ENCODE measurements at places on chromosomes 2 and 18.
A peak's percentile ranks its signal among the peaks of the same experiment; 100 is the strongest.

DNA sequence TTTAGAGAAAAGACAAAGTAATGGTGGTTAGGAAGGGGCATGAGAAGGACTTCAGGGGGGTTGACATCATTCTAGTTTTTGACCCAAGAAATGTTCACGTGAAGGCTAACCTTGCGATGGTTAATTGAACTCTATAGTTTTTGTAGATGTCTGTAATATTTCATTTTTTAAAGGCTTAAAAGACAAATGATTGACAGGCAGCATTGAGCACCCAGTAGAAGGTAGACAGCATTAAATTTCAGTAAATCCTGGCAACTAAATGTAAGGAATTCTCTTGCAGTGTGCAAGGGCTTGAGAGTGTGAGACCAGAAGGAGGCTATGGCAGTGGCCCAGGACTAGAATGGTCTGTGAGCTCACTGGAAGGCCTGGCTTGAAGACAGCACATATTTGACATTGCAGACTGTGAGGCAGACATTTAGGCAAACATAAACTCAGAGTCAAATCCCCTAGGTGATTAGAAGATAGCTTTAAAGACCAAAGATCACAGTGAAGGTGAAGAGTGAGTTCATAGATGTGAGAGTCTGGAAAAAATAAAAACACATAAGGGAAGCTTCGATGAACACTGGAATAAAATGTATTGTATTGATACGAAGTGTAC is 100.1 kb upstream of the MAP4K4 start:
- no peak for DNase-seq

DNA sequence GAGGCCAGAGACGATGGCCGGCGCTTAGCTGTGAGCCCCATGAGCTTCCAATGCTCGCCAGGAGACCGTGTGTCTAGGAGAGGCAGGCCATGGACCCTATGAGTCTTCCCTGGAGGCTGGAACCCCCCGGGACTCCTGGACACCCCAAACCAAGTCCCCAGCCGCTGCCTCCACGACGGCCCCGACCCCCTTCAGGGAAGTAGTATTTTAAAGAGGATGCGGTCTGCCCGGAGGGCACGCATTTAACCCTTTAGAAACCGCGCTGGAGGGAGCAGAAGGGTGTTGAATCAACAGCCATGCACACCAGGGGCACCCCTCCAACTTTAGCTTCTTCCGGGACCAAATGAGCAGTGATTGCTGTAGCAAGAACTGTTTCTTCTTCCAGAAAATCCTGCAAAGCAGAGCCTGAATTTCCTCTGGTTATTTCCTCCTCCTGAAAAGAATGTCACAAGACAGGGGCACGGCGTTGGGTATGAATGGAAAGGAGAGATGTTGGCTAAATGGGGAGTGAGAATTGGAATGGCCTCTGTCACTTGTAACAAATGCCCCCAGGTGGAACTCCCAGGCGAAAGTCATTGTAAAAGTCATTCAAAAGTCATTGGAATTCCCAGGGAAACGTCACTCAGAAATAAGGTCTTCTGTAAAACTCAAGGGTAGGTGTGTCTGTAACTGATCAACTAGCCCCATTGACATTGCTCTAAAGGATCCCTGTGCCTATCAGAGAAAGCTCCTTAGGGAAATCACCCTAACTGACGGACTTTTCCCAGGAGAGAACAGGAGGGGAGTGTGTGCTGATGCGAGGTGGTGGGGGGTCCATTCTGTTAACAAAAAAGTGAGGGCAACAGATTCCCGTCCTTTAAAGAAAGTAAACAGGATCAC is 5.8 kb upstream of the GBX2 start:
- DNase-seq: peak; percentile 60

DNA sequence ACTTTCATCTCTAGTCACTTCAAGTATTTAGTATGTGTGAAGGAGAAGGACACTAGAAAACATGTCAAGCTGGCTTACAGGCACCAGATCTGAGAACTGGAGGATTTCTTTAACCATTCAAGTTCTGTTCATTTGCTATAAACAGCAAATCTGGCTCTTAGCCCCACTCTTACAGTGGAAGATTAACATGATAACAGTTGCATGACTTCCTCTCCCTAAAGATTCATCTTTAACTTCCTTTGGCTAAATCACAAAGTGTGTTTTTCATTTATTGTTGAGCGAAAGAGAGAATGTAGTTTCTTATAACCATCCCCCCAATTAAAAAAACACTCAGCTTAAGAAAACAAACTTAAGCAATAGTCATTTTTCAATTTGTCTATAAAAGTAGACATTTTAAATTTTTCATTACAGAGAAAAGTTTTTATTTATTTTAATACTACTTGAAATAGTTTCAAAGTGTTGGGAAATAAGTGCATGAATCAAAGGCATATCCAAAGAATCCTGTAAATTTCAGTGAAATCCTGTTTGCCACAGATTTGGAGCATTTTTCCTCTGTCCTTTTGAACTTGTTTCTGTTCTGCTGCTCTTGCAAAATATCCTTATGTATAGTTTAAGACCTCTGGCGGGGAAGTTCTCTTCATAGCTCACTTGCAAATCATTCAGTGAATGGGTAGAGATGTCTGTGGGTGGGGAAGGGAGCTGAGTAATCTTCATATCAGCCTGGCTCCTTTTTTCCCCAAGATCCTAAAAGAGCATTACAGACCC is 241.0 kb upstream of the RBBP8 start:
- DNase-seq: no peak

DNA sequence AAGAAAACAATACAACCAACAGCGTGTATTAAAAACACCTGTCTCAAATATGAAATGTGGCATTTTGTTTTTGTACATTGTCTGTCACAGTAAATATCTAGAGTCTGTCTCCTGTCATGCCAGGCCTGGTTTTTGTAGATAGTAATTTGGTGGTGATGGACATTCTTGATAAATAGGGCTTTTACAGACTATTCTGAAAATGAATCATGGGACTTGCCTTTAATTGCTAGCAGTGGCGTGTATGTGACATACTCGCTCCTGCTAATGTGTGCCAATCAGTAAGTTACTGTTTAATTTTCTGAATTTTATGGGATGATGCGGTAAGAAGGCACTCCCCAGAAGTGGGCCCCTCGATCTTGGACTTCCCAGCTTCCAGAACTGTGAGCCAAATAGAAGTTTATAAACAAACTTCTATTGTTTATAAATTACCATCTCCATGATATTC is 83.7 kb downstream of the TANC1 start:
- no peak for DNase-seq

GRCh38 chr2:20470211-20470610 is 23.3 kb downstream of the RHOB start:
- DNase-seq: no peak

GRCh38 chr2:131535526-131535925 is 7.8 kb downstream of the CCDC74A start:
- DNase-seq: peak; percentile 40

DNA sequence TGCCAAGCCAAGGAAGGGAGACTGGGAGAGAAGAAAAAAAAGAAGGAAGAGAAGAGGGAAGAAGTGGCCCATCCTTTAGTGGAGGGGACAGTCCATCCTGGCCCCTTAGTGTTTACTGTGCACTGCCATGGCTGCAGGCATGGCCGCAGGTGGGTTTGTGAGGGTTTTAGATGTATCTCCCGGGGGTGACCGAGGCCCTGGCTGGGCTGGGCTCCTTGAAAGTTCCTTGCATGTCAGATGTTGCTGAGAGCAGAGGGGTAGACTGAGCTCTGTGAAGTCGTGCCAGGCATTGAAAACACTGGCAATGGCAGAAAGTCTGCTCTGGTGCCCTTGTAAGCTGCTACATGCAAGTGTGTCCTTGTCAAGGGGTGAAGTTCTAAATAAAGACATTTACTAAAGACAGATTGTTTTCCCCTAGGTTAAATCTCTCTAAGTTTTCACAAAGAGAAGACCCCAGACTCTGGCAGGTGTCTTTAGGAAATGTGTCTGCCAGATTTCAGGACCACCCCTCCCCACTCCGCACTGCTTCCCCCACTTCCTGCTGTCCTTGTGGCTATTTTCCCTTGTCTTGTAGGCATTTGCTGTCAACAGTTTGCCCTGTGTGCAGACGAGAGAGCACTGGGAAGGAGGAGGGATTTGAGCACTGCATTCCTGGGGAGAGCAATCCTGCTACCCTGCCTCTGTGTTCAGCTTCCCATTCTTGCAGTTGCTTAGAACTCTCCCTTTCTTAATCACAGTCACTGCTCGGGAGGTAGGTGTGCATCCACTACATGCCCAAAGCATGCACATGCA is 68.4 kb downstream of the ACOXL start:
- no peak for DNase-seq

DNA sequence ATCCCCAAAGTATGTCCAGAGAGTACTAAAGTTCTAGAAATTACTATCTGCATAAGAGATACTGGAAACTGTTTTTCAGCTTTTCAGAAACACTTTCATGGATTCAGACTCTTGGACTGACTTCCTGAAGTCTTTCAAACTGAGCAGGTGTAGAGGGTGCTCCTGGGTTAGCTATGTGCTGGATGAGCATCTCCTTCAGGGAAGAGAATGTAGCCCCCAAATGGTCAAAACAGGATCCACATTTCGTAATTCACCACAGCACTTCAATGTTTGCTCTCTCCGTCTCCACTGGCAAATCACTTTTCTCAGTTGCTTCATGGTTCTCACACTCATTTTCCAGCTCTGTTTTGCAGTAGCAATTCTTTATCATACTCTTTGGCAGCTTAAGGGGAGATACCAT is 23.2 kb upstream of the SATB2 start:
- peak; percentile 30 for DNase-seq

DNA sequence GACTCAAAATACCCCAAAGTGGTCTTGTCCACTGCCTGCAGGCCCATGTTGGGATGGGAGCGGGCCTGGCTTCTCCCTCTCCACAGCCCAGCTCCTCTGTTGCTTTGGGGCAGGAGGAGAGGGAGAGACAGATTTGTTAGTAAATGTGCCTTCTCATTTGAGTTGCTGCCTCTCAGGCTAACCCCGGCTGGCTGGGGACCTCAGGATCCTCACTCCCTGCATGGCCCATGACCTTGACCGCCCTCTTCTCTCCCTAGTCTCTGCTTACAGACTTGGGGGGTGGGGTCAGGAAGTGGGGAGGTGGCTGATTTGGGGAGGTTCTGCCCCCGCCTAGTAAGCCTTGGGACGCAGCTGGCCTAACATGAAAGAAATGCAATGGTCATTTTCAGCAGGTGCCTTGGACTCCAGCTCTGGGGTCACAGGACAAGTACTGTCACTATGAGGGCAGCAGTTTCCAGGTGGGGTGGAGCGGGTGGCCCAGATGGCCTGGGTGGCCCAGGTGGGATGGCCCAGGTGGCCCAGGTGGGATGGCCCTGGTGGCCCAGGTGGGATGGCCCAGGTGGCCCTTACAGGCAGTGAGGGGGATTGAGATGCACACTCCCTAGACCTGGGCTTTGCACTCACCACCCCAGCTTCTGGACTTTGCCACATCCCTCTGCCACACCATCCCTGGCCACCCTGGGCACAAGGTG is 24.1 kb downstream of the HJURP start:
- DNase-seq: peak; percentile 34

GRCh38 chr2:1498176-1498575 is 84.9 kb downstream of the TPO start:
- no peak for DNase-seq

- no peak for DNase-seq
These were observed 942.3 kb downstream of the CPS1 start for GRCh38 chr2:211498551-211499205.

- DNase-seq: no peak
These were observed 588.1 kb downstream of the DCDC2C start for GRCh38 chr2:4291430-4291829.

DNA sequence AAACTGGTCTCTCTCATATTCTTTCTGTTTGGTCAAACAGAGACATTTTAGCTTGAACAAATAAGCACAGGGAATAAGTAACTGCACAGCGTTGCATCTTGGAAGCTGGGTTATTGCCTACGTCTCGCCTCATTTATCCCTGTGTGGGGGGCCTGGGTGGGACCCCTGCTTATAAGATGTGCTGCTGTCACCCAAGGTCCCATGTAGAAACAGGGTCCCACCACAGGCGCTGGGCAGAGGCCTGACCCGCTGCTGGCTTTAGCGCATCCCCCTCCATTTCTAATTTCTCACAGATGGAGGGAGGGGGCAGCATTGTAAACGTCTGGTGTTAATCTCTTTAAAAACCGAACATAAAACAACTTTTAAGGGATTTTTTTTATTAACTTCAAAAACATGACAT is 207.8 kb downstream of the HDAC4 start:
- DNase-seq: peak; percentile 29

- peak; percentile 92 for DNase-seq
These were observed 15.9 kb downstream of the CDKL4 start for GRCh38 chr2:39227628-39228412.
